ENCODE measurements at places on chromosomes 11 and 22. TPM values are rescaled to one million over a fixed set of nuclear protein-coding genes. Genes with fewer than 3 reads are reported as not detected.
A peak's percentile ranks its signal among the peaks of the same experiment; 100 is the strongest.

- DNase-seq = peak; percentile 48
These were observed 15.0 kb upstream of the CYB5R2 start for GRCh38 chr11:7688238-7688826.

GRCh38 chr11:92948116-92948515 lies 21.3 kb upstream of the MTNR1B start:
- DNase-seq = no peak

DNA sequence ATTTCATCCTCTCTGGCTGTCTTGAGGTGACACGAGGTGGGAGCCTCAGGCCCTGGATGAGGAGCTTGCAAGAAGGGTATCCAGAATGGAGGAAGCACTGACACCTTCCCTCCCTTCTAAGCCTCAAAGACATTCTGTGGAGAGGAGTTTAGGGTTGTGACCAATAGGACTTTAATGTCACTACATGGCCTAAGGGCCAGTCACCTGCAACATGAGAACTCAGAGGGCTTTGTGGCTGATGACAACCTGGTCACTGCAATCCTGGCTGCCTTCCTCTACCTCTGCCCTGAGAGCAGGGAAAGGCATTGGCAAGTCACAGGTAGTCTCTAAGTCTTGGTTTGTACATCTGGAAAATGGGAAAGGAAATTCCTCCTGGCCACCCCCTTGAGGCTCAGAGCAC lies 33.7 kb downstream of the PISD start:
- DNase-seq = no peak

CABP4 gene
- total RNA-seq = not detected
